Astrocyte (in vitro differentiated cells and primary cell): ENCODE measurements at places on chromosomes 3 and 15. TPM values are rescaled to one million over a fixed set of nuclear protein-coding genes. Genes with fewer than 3 reads are reported as not detected.
A peak's percentile ranks its signal among the peaks of the same experiment; 100 is the strongest.

- peak; percentile 42 for DNase-seq
Observed at GRCh38 chr3:11717768-11718636, 74.3 kb upstream of the VGLL4 start.

DNA sequence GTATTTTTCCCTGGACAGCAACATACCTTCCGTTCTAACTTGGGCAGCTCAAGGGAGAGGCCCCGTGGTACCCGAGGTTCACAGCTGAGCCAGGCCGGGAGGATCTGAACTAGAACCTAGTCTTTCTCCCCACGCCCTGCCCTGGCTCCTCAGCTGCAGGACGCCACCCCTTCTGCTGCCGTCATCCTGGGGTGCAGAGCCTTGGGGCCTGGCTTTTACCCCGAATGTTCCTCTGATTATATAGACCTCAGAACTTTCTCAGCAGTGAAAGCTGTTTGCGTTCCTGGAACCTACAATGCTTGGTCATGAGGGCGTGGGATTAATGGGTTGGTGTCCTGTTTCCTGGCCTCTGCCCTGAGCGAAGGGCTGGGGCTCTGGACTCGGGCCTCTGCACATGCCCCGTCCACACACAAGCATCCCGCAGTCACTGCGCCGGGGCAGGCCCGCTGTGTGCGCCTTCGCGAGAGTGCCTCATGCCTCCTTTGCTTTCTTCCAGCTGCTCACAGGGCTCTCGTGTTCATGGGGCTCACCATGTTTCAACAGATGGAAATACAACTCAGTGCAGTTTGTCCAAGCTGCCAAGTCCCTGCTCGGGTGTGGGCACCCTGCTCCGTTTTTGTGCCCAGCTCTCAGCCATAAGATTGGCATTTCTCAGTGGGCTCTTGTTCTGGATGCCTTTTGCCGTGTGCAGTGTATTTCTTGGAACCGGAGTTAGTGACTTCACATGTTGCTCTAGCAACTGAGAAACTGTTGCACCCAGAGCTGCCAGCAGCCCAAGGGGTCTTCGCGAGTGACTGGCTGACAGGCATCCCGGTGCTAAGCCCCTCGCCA is 20.4 kb downstream of the SYNM start:
- no peak for DNase-seq

GRCh38 chr3:82001276-82001923 is 240.0 kb upstream of the GBE1 start:
- no peak for DNase-seq

GRCh38 chr3:56785499-56785898 is 16.2 kb downstream of the ARHGEF3 start:
- no peak for DNase-seq

DNA sequence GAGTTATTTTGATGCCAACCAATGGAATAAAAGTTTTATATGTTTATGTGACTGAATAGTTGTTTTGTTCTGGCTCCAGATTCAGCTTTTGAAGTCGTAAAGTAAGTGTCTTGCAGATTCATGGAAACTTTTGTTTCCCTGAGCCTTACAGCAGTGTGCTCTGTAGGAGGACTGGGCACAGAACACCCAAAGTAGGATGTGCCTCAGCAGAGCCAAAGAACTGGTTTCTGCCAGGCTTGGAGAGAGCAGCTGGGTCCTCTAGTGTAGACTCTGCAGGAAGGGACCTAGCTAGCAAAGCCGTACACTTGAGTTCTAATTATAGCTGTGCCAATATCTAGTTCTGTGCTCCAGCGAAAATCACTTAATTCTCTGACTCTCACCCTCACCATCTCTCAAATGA is 261.2 kb upstream of the DNAJC19 start:
- no peak for DNase-seq

DNA sequence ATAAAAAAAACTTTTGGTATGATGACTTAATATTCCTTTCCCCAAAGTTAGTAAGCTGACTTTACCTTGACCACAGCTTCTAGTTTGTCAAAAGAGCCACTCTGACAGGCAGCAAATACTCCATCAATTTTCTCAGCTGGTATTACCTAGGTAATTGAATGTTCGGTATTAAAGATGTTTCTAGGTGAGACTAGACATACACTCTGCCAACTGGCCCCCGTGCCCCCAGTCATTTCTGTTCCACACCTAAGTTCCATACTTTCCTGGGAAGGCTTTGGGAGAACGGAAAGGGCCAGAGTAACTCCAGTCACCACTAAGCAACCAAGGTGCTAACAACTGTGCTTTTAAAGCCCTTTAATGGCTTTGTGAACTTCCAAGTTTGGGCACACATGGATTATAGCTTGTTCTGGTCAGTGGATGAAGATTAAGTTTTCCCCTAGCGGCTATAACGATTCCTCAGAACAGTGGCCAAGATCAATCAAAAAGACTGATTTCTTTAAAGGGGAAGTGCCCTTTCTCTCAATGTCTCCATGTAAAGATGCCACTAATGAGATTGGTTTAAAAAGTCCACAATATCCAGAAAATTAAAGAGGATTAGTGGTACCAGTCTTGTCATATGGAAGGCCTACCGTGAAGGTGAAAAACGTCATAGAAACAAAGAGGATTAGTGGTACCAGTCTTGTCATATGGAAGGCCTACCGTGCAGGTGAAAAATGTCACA is 7.0 kb downstream of the EIF4A2 start:
- DNase-seq: peak; percentile 51

GRCh38 chr3:45541326-45542321 is 52.9 kb upstream of the LIMD1 start:
- DNase-seq: no peak

The TBC1D2B gene
- 21.3 and 26.0 TPM in 2 replicates for total RNA-seq

The RPS27L gene
- 428 and 484 TPM in 2 replicates for total RNA-seq

The CKMT1B gene
- 0.72 and 0.89 TPM in 2 replicates for total RNA-seq

The ZNF80 gene
- total RNA-seq: not detected in 2 replicates

The SAMD7 gene
- total RNA-seq: not detected in 2 replicates
